WTC11 (cell line): ENCODE measurements at places on chromosomes 6 and 20. TPM values are rescaled to one million over a fixed set of nuclear protein-coding genes. Genes with fewer than 3 reads are reported as not detected.
A peak's percentile ranks its signal among the peaks of the same experiment; 100 is the strongest.

Gene LHFPL5
- total RNA-seq = not detected in 3 replicates

Gene ENPP5
- total RNA-seq = 9.1 to 10.8 TPM (median 9.3 TPM) in 3 replicates

Gene PRPF6
- total RNA-seq = 79.4 to 84.6 TPM (median 80.5 TPM) in 3 replicates

Gene ULBP3
- 4.0 to 6.0 TPM (median 5.6 TPM) in 3 replicates for total RNA-seq

Gene PRDM13
- 0.09 to 0.14 TPM (median 0.11 TPM) in 3 replicates for total RNA-seq

Gene OXT
- not detected in 3 replicates for total RNA-seq

Gene SPATA25
- 3.3 to 4.5 TPM (median 3.7 TPM) in 3 replicates for total RNA-seq

Gene PRICKLE4
- 0.50 to 1.5 TPM (median 0.82 TPM) in 3 replicates for total RNA-seq

- H3K27ac ChIP-seq = no peak overlapping the region
- H3K27me3 ChIP-seq = no peaks in the 10 kb centered on the region
- peaks cover 31% of the 10 kb centered on the region for H3K36me3 ChIP-seq
- DNase-seq = no peak
These were observed 697.3 kb downstream of the FRK start for GRCh38 chr6:115363379-115363778.

DNA sequence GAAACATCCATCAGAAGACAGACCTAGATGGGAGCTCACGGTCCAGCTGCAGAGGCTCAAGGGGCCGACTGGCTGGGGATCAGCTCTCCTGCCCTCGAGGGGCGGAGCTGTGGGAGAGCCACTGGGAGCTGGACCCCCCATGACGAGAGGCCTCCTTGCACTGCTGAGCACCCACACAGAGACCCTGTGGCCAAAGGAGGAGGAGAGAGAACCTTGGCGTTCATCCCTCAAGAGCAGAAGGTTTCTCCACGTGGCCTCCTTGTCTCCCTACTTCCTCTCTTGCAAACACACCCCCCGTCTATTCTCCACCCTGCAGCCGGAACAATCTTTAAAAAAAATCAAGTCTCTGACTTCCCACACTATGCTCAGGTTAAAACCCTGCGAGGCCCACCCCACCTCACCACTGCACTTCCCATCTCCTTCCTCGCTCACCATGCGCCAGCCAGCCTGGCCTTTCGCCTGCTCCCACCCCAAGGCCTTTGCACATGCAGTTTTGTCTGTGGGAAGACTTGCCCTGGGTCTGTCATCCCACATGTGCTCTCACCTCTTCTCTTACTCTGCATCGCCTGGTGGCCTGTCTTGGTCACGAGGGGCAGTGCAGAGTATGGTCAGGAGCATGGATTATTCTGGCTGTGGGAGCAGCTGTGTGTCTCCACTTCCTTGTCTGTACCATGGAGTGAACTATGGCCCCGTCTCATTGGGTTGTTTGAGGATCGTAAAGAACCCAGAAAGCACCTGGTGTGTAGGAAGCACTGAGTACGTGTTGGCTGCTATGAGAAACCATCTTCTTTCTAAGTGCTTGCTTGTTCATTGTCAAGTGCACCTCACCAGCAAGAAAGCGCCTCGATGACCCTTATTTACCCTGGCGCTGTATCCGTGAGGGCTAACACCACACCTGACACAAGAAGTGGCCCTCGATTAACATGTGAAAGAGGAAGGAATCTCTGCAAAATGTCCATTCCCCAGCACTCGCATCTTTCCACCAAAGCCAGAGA is 32.9 kb downstream of the PMEPA1 start:
- peak overlapping the region; percentile 30 for H3K4me3 ChIP-seq
- H3K36me3 ChIP-seq = no peaks in the 10 kb centered on the region; the same call in 1 of the 2 replicates
- H3K4me1 ChIP-seq = peaks cover 92% of the 10 kb centered on the region

- H3K27ac ChIP-seq = no peak overlapping the region
- peaks cover 4% of the 10 kb centered on the region; the same call in 1 of the 2 replicates for H3K36me3 ChIP-seq
- no peaks in the 10 kb centered on the region for H3K27me3 ChIP-seq
- no peak overlapping the region for H3K4me3 ChIP-seq
These were observed 1074.0 kb upstream of the MAP3K7 start for GRCh38 chr6:91660893-91661292.

DNA sequence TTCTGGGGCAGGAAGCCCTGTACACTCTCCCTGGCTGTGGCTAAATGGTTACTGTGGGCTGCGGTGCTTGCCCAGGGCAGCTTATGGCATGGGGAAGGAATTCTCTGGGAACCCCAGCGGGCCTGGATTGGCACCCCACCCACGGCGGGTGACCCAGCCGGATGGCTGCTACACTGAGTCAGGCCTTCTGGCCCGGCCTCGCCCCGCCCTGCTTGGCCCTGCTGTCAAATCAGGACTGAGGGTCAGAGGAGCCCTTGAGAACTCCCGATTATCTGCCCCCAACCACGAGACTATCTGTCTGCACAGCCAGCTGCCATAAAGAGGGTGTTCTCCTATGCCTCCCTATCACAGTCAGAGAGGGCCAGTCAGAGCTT is 7.3 kb upstream of the ITPR3 start:
- H3K4me1 ChIP-seq = peaks cover 28% of the 10 kb centered on the region
- no peak for DNase-seq
- peaks cover 11% of the 10 kb centered on the region; the same call in 1 of the 2 replicates for H3K27me3 ChIP-seq
- no peak overlapping the region for H3K4me3 ChIP-seq
- no peaks in the 10 kb centered on the region for H3K36me3 ChIP-seq

GRCh38 chr20:64010711-64011237 is 25.2 kb upstream of the C20orf204 start:
- peaks cover 50% of the 10 kb centered on the region for H3K36me3 ChIP-seq
- no peaks in the 10 kb centered on the region for H3K4me1 ChIP-seq
- no peak overlapping the region for H3K4me3 ChIP-seq
- H3K27me3 ChIP-seq = no peaks in the 10 kb centered on the region
- no peak overlapping the region for H3K27ac ChIP-seq
- DNase-seq = no peak

GRCh38 chr6:7006515-7007191 is 101.1 kb upstream of the RREB1 start:
- no peaks in the 10 kb centered on the region for H3K27me3 ChIP-seq
- no peaks in the 10 kb centered on the region for H3K36me3 ChIP-seq
- peaks cover 12% of the 10 kb centered on the region for H3K4me1 ChIP-seq
- H3K4me3 ChIP-seq = no peak overlapping the region
- H3K27ac ChIP-seq = no peak overlapping the region
- no peak for DNase-seq

- H3K4me3 ChIP-seq = no peak overlapping the region
- no peak for DNase-seq
- peaks cover 21% of the 10 kb centered on the region for H3K4me1 ChIP-seq
- H3K27ac ChIP-seq = no peak overlapping the region
- no peaks in the 10 kb centered on the region; the same call in 1 of the 2 replicates for H3K27me3 ChIP-seq
These were observed 33.5 kb downstream of the GCM1 start for GRCh38 chr6:53115113-53115512.

GRCh38 chr20:21146215-21146614 is 20.3 kb downstream of the KIZ start:
- H3K27me3 ChIP-seq = no peaks in the 10 kb centered on the region
- H3K27ac ChIP-seq = no peak overlapping the region
- peaks cover 6% of the 10 kb centered on the region; the same call in 1 of the 2 replicates for H3K36me3 ChIP-seq
- H3K4me3 ChIP-seq = no peak overlapping the region
- no peak for DNase-seq
- no peaks in the 10 kb centered on the region for H3K4me1 ChIP-seq

DNA sequence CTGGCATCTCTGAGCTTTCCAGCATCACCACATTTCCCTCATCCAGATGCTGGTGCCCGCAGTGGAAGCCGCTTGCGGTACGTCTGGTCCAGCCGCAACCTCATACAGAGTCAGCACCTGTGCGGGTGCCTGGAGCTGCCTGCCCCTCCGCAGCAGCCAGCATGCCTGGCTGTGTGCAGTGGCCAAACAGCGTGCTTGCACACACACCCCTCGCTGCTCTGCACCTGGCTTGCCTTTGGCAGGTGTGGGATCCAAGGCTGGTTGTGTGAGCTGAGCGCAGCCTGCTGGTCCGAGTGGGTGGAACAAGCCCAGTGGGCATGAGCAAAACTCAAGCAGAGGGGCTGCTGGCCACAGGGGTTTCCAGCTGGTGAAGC is 3.1 kb upstream of the HINT3 start:
- DNase-seq = peak; percentile 75
- H3K4me1 ChIP-seq = peaks cover 7% of the 10 kb centered on the region
- peaks cover 4% of the 10 kb centered on the region; the same call in 1 of the 2 replicates for H3K36me3 ChIP-seq

DNA sequence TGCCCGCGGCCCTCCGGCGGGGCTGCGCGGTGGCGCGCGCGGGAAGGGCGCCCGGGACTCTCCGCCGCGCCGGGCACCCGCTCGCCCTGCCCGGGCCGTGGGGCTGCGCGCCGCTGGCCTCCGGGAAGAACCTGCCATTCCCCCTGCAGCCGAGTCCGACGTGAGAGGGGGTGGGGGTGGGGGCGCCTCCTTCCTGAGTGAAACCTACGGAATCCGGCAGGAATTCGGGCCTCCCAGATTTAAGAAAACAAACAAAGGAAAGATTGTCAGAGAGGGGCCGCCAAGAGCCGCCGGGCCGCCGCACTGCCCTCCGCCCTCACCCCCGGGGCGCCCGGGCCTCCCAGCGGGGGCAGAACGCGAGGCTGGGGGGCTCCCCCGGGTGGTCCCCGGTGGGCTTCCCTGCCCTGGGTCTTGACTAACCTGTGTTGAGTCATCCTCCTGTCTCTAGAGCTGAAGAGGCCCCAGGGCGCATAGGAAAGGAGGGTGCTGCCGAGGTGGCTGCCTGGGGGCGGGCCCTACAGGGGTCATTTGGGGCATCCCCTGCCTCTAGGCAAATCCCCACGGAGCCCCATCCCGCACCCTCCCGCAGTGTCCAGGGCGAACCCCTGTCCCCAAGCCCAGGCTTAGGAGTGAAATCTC is 42.2 kb upstream of the FOXP4 start:
- H3K27ac ChIP-seq = no peak overlapping the region
- peaks cover 29% of the 10 kb centered on the region for H3K4me1 ChIP-seq
- H3K27me3 ChIP-seq = peaks cover 91% of the 10 kb centered on the region
- peak; percentile 40 for DNase-seq
- H3K4me3 ChIP-seq = peak overlapping the region; percentile 69

DNA sequence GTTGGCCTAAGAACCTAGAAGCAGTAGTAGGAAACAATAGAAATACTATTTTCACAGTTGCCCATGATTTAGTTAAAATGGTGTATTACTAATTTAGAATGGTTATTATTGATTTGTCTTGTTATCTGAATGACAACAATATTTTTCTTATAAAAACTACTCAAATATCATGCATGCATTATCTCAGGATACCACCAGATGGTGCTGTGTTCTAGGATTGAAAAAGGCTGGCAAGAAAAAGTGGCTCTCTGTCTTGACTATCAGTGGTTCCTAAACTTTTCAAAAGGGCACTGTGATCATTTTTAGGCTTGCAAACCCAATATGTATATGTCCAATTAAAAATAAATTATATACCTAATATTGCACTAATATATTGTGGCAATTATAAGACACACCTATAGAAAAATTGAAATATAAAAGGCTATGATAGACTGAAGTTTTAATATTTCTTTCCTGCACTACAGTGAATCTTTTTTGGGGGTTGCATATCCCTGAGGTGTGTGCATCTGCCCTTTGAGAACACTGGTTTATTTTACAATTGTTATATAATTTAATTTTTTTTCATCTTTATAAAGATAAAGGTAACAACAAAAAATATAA is 131.7 kb upstream of the MLIP start:
- no peak for DNase-seq
- no peak overlapping the region for H3K4me3 ChIP-seq
- no peaks in the 10 kb centered on the region for H3K4me1 ChIP-seq

DNA sequence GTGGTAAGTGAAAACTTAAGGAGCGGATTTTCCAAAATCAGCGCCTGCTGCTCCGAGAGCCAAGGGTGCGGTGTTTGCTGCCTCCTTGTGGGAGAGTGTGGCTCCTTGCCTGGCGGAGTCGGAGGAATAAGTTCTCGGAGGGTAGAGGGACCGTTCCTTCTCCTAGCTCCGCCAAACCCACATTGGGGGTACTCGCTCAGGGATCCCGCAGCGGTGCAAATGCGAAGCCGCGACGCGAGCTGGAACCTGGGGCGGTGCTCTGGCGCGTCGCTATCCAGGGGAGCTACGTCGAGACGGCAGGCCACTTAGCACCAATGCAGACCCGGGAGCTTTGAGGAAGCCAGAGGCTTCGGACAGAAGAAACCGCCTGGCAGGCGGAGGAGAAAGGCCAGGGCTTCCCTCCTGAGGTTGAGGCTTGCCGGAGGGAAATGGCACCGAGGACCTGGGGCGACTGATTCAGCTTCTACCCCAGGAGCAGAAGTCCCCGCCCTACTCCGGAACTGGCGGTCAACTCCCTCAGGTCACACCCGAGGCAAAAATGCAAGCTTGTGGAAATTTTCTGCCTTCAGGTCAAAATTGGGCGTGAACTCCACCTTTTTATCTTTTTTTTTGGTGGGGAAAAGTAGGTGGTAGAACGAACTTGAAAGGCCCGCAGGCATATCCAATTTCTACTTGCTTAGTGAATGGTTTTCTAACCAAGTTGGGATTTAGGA is 5.7 kb upstream of the DDX43 start:
- peak overlapping the region; percentile 72 for H3K4me3 ChIP-seq
- peak overlapping the region; percentile 60 for H3K27ac ChIP-seq
- peak; percentile 84 for DNase-seq
- H3K27me3 ChIP-seq = peaks cover 12% of the 10 kb centered on the region

DNA sequence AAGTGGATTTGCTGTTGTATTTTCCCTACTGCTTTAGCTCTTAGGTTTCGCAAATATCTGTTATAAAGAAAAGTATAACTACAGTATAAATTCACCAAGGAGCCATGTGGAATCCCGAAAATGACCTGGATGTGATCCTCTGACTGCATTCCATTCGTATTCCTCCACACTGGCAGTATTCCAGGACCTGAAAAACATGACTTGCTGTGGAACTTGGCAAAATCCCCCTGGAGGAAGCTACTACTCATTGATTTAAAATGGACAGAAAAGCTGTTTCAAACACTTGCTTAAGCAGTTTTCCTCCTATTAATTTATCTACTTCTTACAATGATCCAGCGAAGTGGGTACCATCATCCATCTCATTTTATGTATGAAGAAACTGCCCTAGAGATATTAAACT is 13.3 kb upstream of the ENPP5 start:
- H3K4me1 ChIP-seq = no peaks in the 10 kb centered on the region
- no peak overlapping the region for H3K4me3 ChIP-seq
- no peak for DNase-seq
- no peaks in the 10 kb centered on the region for H3K36me3 ChIP-seq
- peaks cover under 1% of the 10 kb centered on the region; the same call in 1 of the 2 replicates for H3K27me3 ChIP-seq
- no peak overlapping the region for H3K27ac ChIP-seq

- no peak overlapping the region for H3K4me3 ChIP-seq
- peaks cover 8% of the 10 kb centered on the region for H3K36me3 ChIP-seq
- peaks cover 30% of the 10 kb centered on the region for H3K4me1 ChIP-seq
- no peak for DNase-seq
- H3K27ac ChIP-seq = no peak overlapping the region
These were observed 312.2 kb upstream of the SOX4 start for GRCh38 chr6:21281366-21281765.

- no peak for DNase-seq
- no peak overlapping the region for H3K27ac ChIP-seq
- H3K36me3 ChIP-seq = no peaks in the 10 kb centered on the region
- no peak overlapping the region for H3K4me3 ChIP-seq
- H3K27me3 ChIP-seq = no peaks in the 10 kb centered on the region
- H3K4me1 ChIP-seq = no peaks in the 10 kb centered on the region
These were observed 46.6 kb downstream of the CDH22 start for GRCh38 chr20:46261456-46262253.

GRCh38 chr6:89542081-89542857 is 96.3 kb downstream of the LYRM2 start:
- H3K27me3 ChIP-seq = no peaks in the 10 kb centered on the region
- H3K36me3 ChIP-seq = no peaks in the 10 kb centered on the region
- H3K27ac ChIP-seq = no peak overlapping the region
- DNase-seq = no peak
- no peaks in the 10 kb centered on the region for H3K4me1 ChIP-seq
- H3K4me3 ChIP-seq = no peak overlapping the region
